GM23338 (cell line): ENCODE measurements at places on chromosomes 7 and 10. TPM values are rescaled to one million over a fixed set of nuclear protein-coding genes. Genes with fewer than 3 reads are reported as not detected.

Gene RBM20
- total RNA-seq: 0.04 and 0.17 TPM in 2 replicates

DNA sequence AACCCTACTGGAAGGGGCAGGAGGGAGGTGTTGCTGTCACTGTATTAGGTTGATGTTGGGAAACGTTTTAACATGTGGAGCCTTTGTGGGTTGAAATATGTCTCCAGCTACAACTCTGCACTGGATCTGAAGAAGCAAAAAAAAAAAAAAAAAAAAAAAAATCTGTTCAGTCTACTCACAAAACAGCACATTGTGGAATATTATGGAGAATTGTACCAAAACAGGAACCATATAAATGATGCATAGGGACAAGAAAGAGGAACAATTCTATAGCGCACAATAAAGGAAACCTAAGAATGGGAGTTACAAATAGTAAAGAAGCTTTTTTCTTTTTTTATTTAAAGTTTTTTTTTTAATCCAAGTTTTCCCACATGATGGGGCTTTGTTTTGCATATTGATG lies 63.8 kb downstream of the CCSER2 start:
- DNase-seq: no peak
- no peak overlapping the region for H3K27ac ChIP-seq
- H3K4me1 ChIP-seq: peaks cover 10% of the 10 kb centered on the region
- peaks cover 3% of the 10 kb centered on the region; the same call in 1 of the 2 replicates for H3K36me3 ChIP-seq
- no peaks in the 10 kb centered on the region for H3K27me3 ChIP-seq

GRCh38 chr7:20385126-20385525 lies 54.4 kb downstream of the ITGB8 start:
- no peak overlapping the region for H3K4me3 ChIP-seq
- H3K36me3 ChIP-seq: no peaks in the 10 kb centered on the region; the same call in 1 of the 2 replicates
- no peaks in the 10 kb centered on the region for H3K27me3 ChIP-seq
- no peak for DNase-seq
- no peaks in the 10 kb centered on the region for H3K4me1 ChIP-seq

DNA sequence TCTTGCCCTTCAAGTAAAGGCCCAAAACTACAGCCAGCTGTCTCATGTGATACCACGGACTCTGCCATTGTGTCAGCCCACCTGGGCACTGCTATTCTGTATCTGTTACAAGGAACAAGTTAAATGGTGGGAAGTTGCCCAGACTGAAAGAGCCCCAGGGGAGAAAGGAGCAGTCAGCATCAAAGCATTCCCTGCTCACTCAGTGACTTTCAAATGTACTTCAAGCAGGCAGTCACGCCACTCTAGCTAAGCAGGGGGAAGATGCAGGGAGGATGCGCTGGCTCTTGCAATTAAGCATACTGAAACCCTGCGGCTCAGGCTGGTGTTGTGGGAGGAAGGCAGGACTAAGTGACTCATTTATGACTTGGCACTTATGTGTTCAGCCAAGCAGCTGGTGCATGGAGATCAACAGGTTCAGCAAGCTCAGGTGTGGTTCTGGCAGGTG lies 1249.6 kb downstream of the TYW1 start:
- no peak overlapping the region for H3K27ac ChIP-seq
- no peaks in the 10 kb centered on the region for H3K27me3 ChIP-seq
- no peaks in the 10 kb centered on the region; the same call in 1 of the 2 replicates for H3K36me3 ChIP-seq
- peak; percentile 44 for DNase-seq
- H3K4me1 ChIP-seq: no peaks in the 10 kb centered on the region

Gene ACHE
- total RNA-seq: 1.5 and 3.7 TPM in 2 replicates

Gene ITGB8
- total RNA-seq: 3.0 and 3.5 TPM in 2 replicates

DNA sequence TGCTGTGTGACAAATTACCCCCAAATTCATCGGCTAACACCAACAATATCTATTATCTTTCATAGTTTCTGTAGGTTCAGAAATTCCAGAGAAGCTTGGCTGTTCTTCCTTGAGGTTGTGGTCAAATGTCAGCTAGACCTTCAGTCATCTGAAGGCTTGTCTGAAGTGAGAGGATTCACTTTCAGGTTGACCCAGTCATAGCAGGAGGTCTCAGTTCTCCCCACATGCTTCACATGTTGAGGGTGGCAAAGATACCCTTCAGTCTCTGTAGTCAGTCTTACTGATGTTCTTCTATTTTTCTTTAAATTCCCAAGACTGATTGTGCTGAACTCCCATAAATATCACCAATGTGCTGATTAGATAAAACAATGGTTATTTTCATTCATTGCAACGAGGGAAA lies 1692.0 kb downstream of the REEP3 start:
- H3K4me3 ChIP-seq: no peak overlapping the region
- no peaks in the 10 kb centered on the region for H3K27me3 ChIP-seq
- no peaks in the 10 kb centered on the region for H3K36me3 ChIP-seq
- no peak for DNase-seq
- no peak overlapping the region for H3K27ac ChIP-seq
- H3K4me1 ChIP-seq: peaks cover 4% of the 10 kb centered on the region; the same call in 1 of the 2 replicates

Gene RBAK
- 15.1 and 15.2 TPM in 2 replicates for total RNA-seq

DNA sequence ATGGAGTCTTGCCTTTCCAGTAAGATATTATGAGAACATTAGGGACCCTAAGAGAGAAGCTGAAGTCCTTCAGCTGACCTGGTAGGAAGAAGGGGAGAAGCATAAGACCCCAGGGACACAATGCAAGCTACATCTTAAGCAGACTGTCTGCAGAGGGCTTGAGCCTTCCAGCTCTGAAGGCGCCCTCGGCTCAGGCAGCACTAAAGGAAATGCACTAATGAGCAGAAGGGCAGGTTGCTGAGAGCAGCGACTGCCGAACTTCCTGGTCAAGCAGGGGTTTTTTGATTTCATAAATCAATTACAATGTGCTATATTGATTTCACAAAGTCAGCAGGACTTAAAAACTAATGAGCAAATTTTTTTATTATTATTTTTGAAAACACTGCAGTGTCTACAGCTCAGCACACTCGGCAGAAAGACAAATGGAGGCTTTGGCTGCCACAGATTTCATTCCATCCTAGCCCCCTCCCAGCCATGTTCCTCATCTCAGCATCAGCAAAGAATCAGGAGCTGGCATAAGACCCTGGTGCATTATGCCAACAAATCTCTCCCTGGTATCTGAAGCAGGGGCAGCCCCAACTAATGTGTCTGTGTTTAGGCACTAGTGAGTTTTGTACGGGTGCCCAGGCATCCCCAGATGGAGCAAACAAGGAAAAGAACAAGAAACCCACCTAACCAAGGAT lies 57.1 kb downstream of the LRRTM3 start:
- no peaks in the 10 kb centered on the region for H3K36me3 ChIP-seq
- DNase-seq: peak; percentile 12
- H3K27me3 ChIP-seq: no peaks in the 10 kb centered on the region
- no peaks in the 10 kb centered on the region for H3K4me1 ChIP-seq

GRCh38 chr10:125990974-125991373 lies 94.6 kb downstream of the FANK1 start:
- H3K27me3 ChIP-seq: no peaks in the 10 kb centered on the region
- H3K4me3 ChIP-seq: no peak overlapping the region
- no peaks in the 10 kb centered on the region for H3K36me3 ChIP-seq
- no peak for DNase-seq

Gene PNLIPRP1
- total RNA-seq: not detected in 2 replicates

- no peaks in the 10 kb centered on the region for H3K27me3 ChIP-seq
- no peak overlapping the region for H3K4me3 ChIP-seq
- no peak for DNase-seq
- no peak overlapping the region for H3K27ac ChIP-seq
- no peaks in the 10 kb centered on the region for H3K36me3 ChIP-seq
- H3K4me1 ChIP-seq: no peaks in the 10 kb centered on the region
These were observed 232.9 kb upstream of the GRB10 start for GRCh38 chr7:51015581-51015980.

Gene PAPSS2
- 17.1 and 19.6 TPM in 2 replicates for total RNA-seq

DNA sequence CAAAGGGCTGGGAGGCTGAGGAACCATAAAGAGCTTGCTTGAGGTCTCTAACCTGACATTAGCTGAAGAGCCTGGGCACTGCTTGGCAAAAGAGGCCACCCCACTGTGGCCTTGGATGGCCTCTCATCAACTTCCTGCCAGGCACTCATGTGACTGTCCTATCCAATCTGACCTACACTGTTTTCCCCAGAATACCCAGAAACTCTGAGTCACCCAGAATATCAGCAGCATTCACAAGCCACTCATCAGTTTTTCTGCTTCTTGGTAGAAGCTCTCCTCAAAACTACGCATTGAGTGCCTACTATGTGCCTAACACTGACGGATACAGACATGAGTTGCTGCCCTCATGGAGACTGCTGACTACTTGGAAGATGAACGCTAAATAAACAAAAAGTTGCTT lies 4.1 kb upstream of the NT5C2 start:
- peaks cover 25% of the 10 kb centered on the region for H3K4me1 ChIP-seq
- no peak for DNase-seq
- no peak overlapping the region for H3K27ac ChIP-seq
- no peak overlapping the region for H3K4me3 ChIP-seq

DNA sequence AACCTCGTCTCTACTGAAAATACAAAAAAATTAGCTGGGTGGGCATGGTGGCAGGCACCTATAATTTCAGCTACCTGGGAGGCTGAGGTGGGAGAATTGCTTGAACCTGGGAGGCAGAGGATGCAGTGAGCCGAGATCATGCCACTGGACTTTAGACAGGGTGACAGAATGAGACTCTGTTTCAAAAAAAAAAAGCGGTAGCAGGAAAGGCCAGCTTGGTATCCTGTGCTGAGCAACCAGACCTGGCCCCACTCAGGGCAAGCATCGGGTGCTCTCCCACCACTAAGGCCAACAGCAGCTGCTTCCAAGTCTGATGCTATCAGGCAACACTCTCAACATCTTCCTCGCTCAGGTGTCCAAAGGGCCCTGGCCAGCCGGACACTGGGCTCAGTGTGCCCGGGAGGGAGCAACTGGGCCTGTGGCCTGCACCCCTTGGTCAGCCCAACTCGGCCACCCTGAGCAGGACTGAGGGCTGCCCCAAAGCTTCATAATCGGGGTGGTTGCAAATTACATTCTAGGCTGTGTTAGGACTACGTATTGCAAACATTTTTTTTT lies 44.3 kb upstream of the MSMB start:
- H3K4me3 ChIP-seq: no peak overlapping the region
- H3K27me3 ChIP-seq: no peaks in the 10 kb centered on the region
- H3K27ac ChIP-seq: no peak overlapping the region
- H3K4me1 ChIP-seq: no peaks in the 10 kb centered on the region
- DNase-seq: no peak

Gene MKRN1
- 86.8 and 102 TPM in 2 replicates for total RNA-seq

Gene MNX1
- 0.14 TPM in 1 of 2 replicates, not detected in the other for total RNA-seq

Gene OR2A5
- total RNA-seq: not detected in 2 replicates

Gene ZNF783
- total RNA-seq: 8.6 and 9.0 TPM in 2 replicates

DNA sequence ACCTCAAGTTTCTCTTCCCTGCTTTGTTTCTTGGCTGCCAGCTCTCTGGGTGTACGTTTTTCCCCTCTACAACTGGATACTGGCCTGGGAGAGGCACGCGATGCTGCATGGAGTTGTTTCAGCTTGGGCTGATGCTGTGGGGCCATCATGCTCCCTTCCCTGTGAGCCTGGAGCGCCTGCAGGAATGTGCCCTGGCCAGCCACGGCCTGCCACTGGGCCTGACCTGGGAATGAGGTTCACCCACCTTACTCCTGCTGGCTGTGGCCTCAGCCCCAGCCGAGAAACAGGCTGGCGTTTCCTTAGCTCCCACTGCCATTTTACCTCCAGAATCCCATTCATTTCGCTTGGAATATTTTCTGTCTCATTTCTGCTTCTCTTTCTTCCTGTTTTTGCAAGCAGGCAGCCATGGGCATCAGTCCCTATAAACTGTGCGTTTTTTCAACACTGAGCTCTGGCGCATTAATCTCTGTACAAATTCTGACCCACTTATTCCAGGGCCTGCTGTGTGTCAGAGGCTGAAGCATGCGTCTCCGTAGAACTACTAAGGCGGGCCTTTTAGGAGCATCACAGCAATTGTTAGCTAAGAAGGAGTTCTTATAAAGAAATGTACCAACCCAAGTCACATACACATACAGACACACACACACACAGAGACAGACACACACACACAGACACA lies 57.9 kb downstream of the GATA3 start:
- H3K4me1 ChIP-seq: no peaks in the 10 kb centered on the region
- no peak for DNase-seq
- no peak overlapping the region for H3K4me3 ChIP-seq
- no peak overlapping the region for H3K27ac ChIP-seq
- H3K27me3 ChIP-seq: no peaks in the 10 kb centered on the region
- no peaks in the 10 kb centered on the region for H3K36me3 ChIP-seq

Gene ARHGEF35
- total RNA-seq: 21.4 and 26.3 TPM in 2 replicates

DNA sequence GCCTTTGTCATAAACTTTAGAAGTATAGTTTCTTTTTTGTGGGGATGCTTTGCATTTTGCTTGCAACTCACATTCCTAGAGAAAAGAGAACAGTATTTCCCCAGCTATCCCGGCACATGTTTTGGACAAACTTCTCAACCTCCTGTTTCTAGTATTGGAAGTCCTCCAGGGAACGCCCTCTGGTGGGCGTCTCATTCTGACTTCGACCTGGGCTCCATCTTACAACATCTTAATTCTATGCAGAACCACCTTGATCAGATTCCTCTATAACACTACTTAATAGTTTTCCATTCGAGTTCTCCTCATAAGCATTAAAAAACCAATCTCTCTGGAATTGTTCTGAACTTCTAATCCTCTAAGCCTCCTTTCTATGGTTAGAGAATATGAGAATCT lies 139.5 kb upstream of the FZD8 start:
- no peaks in the 10 kb centered on the region for H3K27me3 ChIP-seq
- no peak overlapping the region for H3K4me3 ChIP-seq
- no peaks in the 10 kb centered on the region for H3K36me3 ChIP-seq
- no peaks in the 10 kb centered on the region; the same call in 1 of the 2 replicates for H3K4me1 ChIP-seq

Gene MPP7
- total RNA-seq: 8.0 and 9.4 TPM in 2 replicates

Gene TWIST1
- total RNA-seq: 0.12 and 0.24 TPM in 2 replicates

Gene ABCF2
- 47.9 and 58.7 TPM in 2 replicates for total RNA-seq

Gene NUDT13
- 1.4 and 4.3 TPM in 2 replicates for total RNA-seq

DNA sequence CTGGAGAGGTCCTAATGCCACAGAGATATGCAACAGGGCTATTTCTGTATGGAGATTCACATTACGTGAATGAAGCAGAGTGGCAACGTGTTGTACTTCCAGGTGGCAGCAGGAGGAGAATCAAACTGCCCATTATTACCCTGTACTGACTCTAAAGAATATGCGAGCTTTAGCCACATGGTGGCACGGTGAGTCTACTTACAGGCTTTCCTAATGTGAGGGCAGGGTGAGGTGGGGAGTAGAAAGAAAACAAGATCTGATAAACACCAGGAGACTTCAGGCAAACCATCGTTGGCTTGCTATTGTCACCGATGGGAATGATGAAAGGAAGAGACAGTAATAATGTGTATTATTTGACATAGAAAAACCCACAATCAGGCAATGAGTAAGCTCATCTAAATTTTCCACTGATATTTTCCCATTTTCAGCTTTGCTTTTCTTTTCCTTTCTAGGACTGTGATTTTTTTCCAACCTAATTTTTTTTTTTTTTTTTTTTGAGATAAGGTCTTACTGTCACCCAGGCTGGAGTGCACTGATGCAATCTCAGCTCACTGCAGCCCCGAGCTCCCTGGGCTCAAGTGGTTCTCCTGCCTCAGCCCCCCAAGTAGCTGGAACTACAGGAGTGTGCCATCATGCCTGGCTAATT lies 164.3 kb downstream of the BTAF1 start:
- peaks cover 26% of the 10 kb centered on the region for H3K4me1 ChIP-seq
- H3K27me3 ChIP-seq: no peaks in the 10 kb centered on the region
- no peak overlapping the region for H3K4me3 ChIP-seq
- H3K36me3 ChIP-seq: no peaks in the 10 kb centered on the region

Gene RABGEF1
- total RNA-seq: 15.7 and 17.5 TPM in 2 replicates

GRCh38 chr10:129131457-129132132 lies 335.4 kb upstream of the MGMT start:
- no peaks in the 10 kb centered on the region for H3K36me3 ChIP-seq
- H3K27ac ChIP-seq: no peak overlapping the region
- no peak overlapping the region for H3K4me3 ChIP-seq

GRCh38 chr10:92264249-92264648 lies 26.6 kb downstream of the CPEB3 start:
- H3K36me3 ChIP-seq: no peaks in the 10 kb centered on the region
- no peaks in the 10 kb centered on the region for H3K27me3 ChIP-seq
- DNase-seq: no peak
- H3K4me1 ChIP-seq: no peaks in the 10 kb centered on the region
